ENCODE measurements at places on chromosomes 3 and 15. TPM values are rescaled to one million over a fixed set of nuclear protein-coding genes. Genes with fewer than 3 reads are reported as not detected.

CMTM7 gene
- total RNA-seq = 23.9 TPM

DNA sequence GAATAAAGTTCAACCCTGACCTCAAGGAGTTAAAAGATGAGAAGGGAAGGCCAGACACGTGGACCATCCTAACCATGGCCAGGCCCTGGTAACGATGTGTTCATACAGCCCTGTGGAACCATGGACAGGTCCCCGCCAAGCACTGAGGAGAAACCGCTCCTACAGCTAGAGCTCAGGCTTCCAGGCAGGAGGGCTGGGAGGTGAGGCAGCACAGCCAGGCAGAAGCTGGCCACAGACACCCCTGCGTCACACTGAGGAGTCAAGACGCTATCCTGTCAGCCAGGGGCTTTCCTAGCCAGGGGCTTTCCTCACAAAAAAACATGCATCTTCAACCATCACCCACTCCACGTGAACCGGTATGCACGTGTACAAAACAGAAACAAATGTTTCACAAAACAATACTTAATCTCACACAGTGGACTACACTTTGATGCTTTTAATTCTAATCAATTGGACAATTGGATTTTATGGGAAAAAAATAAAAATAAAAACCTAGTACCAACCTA, 73.2 kb downstream of the TBC1D2B start:
- no peak for DNase-seq

CCR5 gene
- not detected for total RNA-seq

- DNase-seq = no peak
Measured at GRCh38 chr3:42900226-42901072, 5.5 kb upstream of the ZNF662 start.

TAGLN3 gene
- 6.4 TPM for total RNA-seq

TMEM108 gene
- total RNA-seq = 3.5 TPM

GRCh38 chr3:187856555-187856954, 111.3 kb upstream of the BCL6 start:
- DNase-seq = no peak
